ENCODE measurements at places on chromosomes 2 and 18. TPM values are rescaled to one million over a fixed set of nuclear protein-coding genes. Genes with fewer than 3 reads are reported as not detected.

Gene FNDC4
- total RNA-seq, result 3.8 TPM

Gene IL1F10
- not detected for total RNA-seq

Gene TLX2
- 0.31 TPM for total RNA-seq

Gene FOXI3
- 0.03 TPM for total RNA-seq

Gene TBR1
- total RNA-seq, result 0.01 TPM

Gene CD207
- 0.07 TPM for total RNA-seq

Gene PPP1R1C
- 1.8 TPM for total RNA-seq

Measured in A549 treated with dexamethasone at 1 μM for 4 hours (cell line).